Natural killer cell (primary cell): ENCODE measurements at places on chromosomes 7 and 10. TPM values are rescaled to one million over a fixed set of nuclear protein-coding genes. Genes with fewer than 3 reads are reported as not detected.

DNA sequence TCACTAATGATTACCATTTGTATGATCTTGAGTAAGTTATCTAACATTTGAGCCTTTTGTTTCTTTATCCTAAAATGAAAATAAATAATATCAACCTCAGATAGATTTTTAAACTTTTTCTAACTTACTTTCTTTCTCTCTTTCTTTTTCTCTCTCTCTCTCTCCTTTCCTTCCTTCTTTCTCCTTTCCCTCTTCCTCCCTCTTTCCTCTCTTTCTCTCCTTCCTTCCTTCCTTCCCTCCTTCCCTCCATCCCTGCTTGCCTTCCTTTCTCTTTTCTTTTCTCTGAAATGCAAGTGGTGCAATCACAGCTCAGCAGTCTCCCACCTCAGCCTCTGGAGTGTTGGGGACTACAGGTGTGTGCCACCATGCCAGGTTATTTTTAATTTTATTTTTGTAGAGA is 132.9 kb upstream of the ASAH2 start:
- no peak for DNase-seq
- no peak overlapping the region for H3K4me3 ChIP-seq
- H3K36me3 ChIP-seq = no peaks in the 10 kb centered on the region
- no peaks in the 10 kb centered on the region for H3K4me1 ChIP-seq
- H3K27me3 ChIP-seq = no peaks in the 10 kb centered on the region
- H3K27ac ChIP-seq = no peak overlapping the region

- H3K4me1 ChIP-seq = peaks cover 6% of the 10 kb centered on the region
- no peak for DNase-seq
- H3K4me3 ChIP-seq = no peak overlapping the region
- H3K36me3 ChIP-seq = no peaks in the 10 kb centered on the region
- H3K27ac ChIP-seq = no peak overlapping the region
Measured at GRCh38 chr10:133225707-133226191, 4.3 kb upstream of the UTF1 start.

DNA sequence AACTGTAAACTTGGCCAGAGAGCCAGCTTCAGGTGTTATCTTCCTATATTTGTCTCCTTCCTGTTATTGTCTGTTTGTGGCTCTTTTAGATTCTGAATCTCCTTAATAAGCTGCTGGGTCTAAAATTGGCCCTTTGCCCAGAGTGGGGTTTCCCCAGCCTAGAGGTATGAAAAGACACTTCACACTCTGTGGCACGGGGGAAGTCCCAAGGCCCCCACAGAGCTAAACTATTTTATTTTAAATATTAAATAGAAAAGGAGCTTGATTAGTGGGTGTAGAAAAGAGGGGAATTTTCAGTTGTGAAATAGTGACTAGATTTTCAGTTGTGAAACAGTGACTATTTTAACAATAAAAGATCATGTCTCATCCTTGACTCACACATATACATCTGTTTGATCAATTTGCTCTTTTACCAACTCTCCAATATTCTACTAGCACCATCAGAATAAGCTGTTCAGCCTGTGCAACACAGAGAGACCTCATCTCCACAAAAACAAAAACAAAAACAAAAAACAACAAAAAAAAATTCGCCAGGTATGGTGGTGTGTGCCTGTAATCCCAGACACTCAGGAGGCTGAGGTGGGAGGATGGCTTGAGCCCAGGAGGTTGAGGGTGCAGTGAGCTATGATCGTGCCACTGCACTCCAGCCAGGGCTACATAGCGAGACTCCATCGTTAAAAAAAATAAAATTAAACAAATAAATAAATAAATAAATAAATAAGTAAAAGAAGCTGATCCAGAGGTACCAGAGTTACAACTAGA is 24.9 kb upstream of the ADO start:
- no peak overlapping the region for H3K4me3 ChIP-seq
- peak; percentile 97 for DNase-seq
- peaks cover 14% of the 10 kb centered on the region for H3K4me1 ChIP-seq
- no peaks in the 10 kb centered on the region for H3K27me3 ChIP-seq

GRCh38 chr7:129824291-129825208 is 128.2 kb downstream of the UBE2H start:
- peaks cover 22% of the 10 kb centered on the region for H3K4me1 ChIP-seq
- DNase-seq = no peak
- no peak overlapping the region for H3K27ac ChIP-seq
- no peaks in the 10 kb centered on the region for H3K27me3 ChIP-seq

GRCh38 chr10:7417103-7417623 is 6.3 kb upstream of the SFMBT2 start:
- H3K4me1 ChIP-seq = peaks cover 9% of the 10 kb centered on the region
- no peak overlapping the region for H3K27ac ChIP-seq
- H3K4me3 ChIP-seq = no peak overlapping the region

GRCh38 chr10:94083662-94084265 is 90.0 kb downstream of the PLCE1 start:
- DNase-seq = no peak
- no peak overlapping the region for H3K27ac ChIP-seq
- H3K27me3 ChIP-seq = no peaks in the 10 kb centered on the region
- H3K36me3 ChIP-seq = no peaks in the 10 kb centered on the region
- no peaks in the 10 kb centered on the region for H3K4me1 ChIP-seq

GRCh38 chr10:86355571-86356038 is 11.0 kb downstream of the GRID1 start:
- peaks cover 29% of the 10 kb centered on the region for H3K4me1 ChIP-seq
- no peaks in the 10 kb centered on the region for H3K27me3 ChIP-seq
- no peaks in the 10 kb centered on the region for H3K36me3 ChIP-seq
- H3K4me3 ChIP-seq = no peak overlapping the region

GRCh38 chr10:130499541-130499940 is 363.4 kb downstream of the GLRX3 start:
- no peaks in the 10 kb centered on the region for H3K36me3 ChIP-seq
- H3K27me3 ChIP-seq = no peaks in the 10 kb centered on the region
- H3K27ac ChIP-seq = no peak overlapping the region
- no peak overlapping the region for H3K4me3 ChIP-seq

- no peak overlapping the region for H3K4me3 ChIP-seq
- no peak overlapping the region for H3K27ac ChIP-seq
- H3K4me1 ChIP-seq = no peaks in the 10 kb centered on the region
- no peaks in the 10 kb centered on the region for H3K36me3 ChIP-seq
Measured at GRCh38 chr7:91288208-91288824, 24.1 kb downstream of the FZD1 start.

- H3K27me3 ChIP-seq = no peaks in the 10 kb centered on the region
- no peak for DNase-seq
- H3K27ac ChIP-seq = no peak overlapping the region
- H3K36me3 ChIP-seq = no peaks in the 10 kb centered on the region
- peaks cover 15% of the 10 kb centered on the region for H3K4me1 ChIP-seq
- H3K4me3 ChIP-seq = no peak overlapping the region
Measured at GRCh38 chr7:2876031-2876731, 32.1 kb upstream of the GNA12 start.

GRCh38 chr7:43296306-43296705 is 183.9 kb downstream of the HECW1 start:
- H3K36me3 ChIP-seq = no peaks in the 10 kb centered on the region
- no peaks in the 10 kb centered on the region for H3K27me3 ChIP-seq
- no peak for DNase-seq
- H3K27ac ChIP-seq = no peak overlapping the region
- no peaks in the 10 kb centered on the region for H3K4me1 ChIP-seq

DNA sequence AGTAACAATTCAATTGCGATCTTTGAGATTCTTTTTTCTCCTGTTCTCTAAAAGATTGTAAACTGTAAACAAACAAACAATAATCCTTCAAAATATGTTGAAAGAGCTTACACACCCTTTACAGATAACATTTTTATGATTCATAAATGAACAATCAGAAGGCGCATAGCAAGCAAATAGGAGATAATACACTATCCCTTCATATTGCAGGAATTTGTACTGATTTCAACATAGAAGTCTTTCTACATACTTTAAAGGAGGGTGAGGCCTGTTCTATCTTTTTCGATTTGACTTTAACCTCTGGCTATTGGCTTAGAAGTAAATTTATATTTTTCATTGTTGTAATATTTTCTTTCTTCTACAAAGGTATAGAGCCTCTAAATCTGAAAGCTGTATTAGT is 57.2 kb downstream of the TFEC start:
- DNase-seq = no peak
- H3K4me3 ChIP-seq = no peak overlapping the region
- no peak overlapping the region for H3K27ac ChIP-seq
- no peaks in the 10 kb centered on the region for H3K4me1 ChIP-seq
- no peaks in the 10 kb centered on the region for H3K27me3 ChIP-seq

DNA sequence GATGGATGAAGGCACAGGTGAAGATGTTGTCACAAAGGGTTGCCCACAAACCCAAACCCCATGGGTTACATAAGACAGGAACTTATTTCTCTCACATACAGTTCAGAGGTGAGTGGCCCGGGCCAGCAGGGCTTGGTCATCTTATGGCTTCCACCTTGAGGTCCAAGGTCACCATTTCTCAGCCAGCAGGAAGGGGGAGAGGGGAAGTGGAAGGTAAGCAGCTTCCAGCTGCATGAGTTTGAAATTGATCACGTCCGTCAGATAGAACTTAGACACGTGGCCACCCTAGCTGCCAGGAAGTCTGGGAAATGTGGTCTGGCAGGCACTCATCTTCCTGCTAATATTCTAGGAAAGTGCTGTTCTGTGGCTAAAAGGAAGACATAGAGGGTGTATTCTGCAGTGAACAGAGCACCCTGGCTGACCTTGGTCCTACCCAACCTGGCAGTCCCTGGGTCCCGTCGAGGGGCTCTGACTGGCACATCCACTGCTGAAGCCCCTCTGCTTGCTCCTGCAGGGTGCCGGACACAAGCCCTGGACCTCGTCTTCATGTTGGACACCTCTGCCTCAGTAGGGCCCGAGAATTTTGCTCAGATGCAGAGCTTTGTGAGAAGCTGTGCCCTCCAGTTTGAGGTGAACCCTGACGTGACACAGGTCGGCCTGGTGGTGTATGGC is 49.5 kb downstream of the VWA2 start:
- H3K27ac ChIP-seq = no peak overlapping the region
- H3K4me3 ChIP-seq = no peak overlapping the region
- no peaks in the 10 kb centered on the region for H3K4me1 ChIP-seq
- H3K36me3 ChIP-seq = no peaks in the 10 kb centered on the region
- DNase-seq = no peak

DNA sequence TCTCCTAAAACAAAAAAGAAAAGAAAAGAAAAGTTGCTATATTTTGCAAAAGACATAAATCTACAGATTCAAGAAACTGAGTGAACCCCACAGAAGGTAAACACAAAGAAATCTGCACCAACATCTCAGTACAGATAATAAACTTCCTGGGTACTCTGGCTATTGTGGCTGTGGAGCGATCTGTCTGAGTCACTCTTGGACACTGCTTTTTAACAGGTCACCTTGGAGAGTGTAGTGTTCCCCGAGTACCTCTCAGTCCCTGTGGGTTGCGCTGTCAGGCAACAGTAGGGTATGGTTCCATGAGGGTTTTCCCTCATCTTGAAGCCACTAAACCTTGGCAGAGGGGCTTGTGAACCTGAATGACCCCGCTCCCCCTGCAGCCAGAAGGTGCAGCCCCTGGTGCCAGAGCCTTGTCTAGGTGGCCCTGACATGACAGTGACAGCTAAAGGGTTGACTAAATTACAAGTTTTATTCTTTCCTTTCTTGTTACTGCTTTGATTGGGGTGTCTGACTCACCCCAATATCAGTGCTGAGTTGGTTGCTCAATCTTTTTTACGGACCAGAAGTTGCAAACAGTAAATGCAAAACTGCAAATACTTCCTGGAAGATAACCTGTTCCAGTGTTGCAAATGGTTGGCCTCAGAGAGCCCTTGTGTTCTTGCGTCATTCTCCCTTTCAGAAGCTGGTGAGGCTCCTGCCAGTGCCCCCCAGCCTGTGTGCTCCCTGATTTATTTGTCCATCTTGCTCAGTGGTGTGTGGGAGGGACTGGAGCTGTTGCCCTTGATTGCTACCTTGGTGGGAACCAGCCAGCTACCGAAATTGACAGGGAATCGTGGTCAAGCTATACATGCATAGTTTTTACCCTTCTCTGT is 30.6 kb downstream of the POR start:
- no peaks in the 10 kb centered on the region for H3K4me1 ChIP-seq

GRCh38 chr7:158725506-158725800 is 20.8 kb upstream of the NCAPG2 start:
- DNase-seq = no peak
- H3K4me1 ChIP-seq = no peaks in the 10 kb centered on the region
- H3K27me3 ChIP-seq = no peaks in the 10 kb centered on the region
- H3K27ac ChIP-seq = no peak overlapping the region
- H3K4me3 ChIP-seq = no peak overlapping the region

DNA sequence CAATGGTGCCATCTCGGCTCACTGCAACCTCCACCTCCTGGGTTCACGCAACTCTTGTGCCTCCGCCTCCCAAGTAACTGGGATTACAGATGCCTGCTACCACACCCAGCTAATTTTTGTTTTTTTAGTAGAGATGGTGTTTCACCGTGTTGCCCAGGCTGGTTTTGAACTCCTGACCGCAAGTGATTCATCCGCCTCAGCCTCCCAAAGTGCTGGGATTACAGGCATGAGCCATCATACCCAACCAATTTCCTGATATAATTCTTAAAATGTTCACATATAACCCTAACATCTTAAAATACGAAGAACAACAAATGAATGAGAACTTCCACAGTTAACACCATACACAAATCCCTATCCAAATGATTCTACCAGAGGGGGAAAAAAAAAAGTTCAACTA is 31.2 kb downstream of the BAIAP2L1 start:
- no peaks in the 10 kb centered on the region for H3K36me3 ChIP-seq
- no peak for DNase-seq
- H3K4me3 ChIP-seq = no peak overlapping the region
- no peak overlapping the region for H3K27ac ChIP-seq

DNA sequence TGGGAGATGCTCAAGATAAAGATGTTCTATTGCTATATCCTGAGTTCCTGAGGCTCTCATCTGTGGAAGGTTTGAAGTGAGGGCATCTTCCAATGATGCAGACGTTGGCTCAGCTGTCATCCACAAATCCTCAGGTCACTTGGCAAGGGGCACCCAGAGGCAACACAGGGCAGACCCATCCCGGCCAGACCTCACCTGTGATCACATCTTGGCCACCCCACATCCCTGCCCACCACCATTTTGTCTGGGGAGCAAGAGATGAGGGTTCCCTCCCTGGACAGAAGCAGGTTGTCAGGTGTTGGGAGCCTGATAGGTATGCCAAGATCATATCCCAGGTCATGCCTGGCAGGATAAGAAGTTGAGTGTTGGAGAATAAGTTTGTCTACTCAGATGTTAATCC is 918.2 kb upstream of the ZNF722 start:
- no peak overlapping the region for H3K27ac ChIP-seq
- no peaks in the 10 kb centered on the region for H3K27me3 ChIP-seq
- no peaks in the 10 kb centered on the region for H3K36me3 ChIP-seq
- H3K4me1 ChIP-seq = no peaks in the 10 kb centered on the region
- no peak overlapping the region for H3K4me3 ChIP-seq

MYPN gene
- total RNA-seq = not detected

LBX1 gene
- not detected for total RNA-seq

CYP3A4 gene
- total RNA-seq = not detected

EPDR1 gene
- total RNA-seq = 2.0 TPM

TMEM176B gene
- not detected for total RNA-seq

LIPF gene
- total RNA-seq = not detected

ATP6V1F gene
- 82.9 TPM for total RNA-seq

SLC13A1 gene
- not detected for total RNA-seq

CYP2W1 gene
- not detected for total RNA-seq

KEL gene
- not detected for total RNA-seq
